ENCODE measurements at places on chromosomes 3 and 15. TPM values are rescaled to one million over a fixed set of nuclear protein-coding genes. Genes with fewer than 3 reads are reported as not detected.

ECE2 gene
- total RNA-seq = not detected

UACA gene
- 1.5 TPM for total RNA-seq

SAMD7 gene
- total RNA-seq = not detected

ETFA gene
- 119 TPM for total RNA-seq

GOLGA8T gene
- total RNA-seq = not detected

CTXN2 gene
- 0.05 TPM for total RNA-seq

MYL3 gene
- not detected for total RNA-seq

C3orf80 gene
- total RNA-seq = 0.14 TPM

CFAP91 gene
- total RNA-seq = not detected

SLC15A2 gene
- total RNA-seq = 10.8 TPM

AMIGO3 gene
- total RNA-seq = not detected

CORO2B gene
- total RNA-seq = not detected

OXTR gene
- 1.4 TPM for total RNA-seq

PRR20G gene
- not detected for total RNA-seq

SLMAP gene
- total RNA-seq = 53.4 TPM

FBN1 gene
- 1.7 TPM for total RNA-seq

ACOX2 gene
- total RNA-seq = not detected

AHSG gene
- total RNA-seq = not detected

VPS8 gene
- total RNA-seq = 56.6 TPM

GRK7 gene
- not detected for total RNA-seq

XCR1 gene
- 0.05 TPM for total RNA-seq

ITPR1 gene
- 42.6 TPM for total RNA-seq

MUSTN1 gene
- total RNA-seq = 1.4 TPM

LMAN1L gene
- total RNA-seq = 0.64 TPM

USF3 gene
- total RNA-seq = 16.8 TPM

TNFAIP8L3 gene
- 0.18 TPM for total RNA-seq

PLA2G4E gene
- total RNA-seq = not detected

IQCH gene
- total RNA-seq = 1.1 TPM

CCDC33 gene
- not detected for total RNA-seq

EOMES gene
- 4.8 TPM for total RNA-seq

APOD gene
- total RNA-seq = 0.27 TPM

FBXL22 gene
- 0.73 TPM for total RNA-seq

MME gene
- not detected for total RNA-seq

MEIS2 gene
- not detected for total RNA-seq

ATP1B3 gene
- total RNA-seq = 128 TPM

CLDN18 gene
- not detected for total RNA-seq

GPR156 gene
- not detected for total RNA-seq

ALPK3 gene
- 0.30 TPM for total RNA-seq

TRAK1 gene
- total RNA-seq = 27.6 TPM

POC1A gene
- 28.4 TPM for total RNA-seq

All from T-helper 2 cell treated with Interferon-gamma antibody and Interleukin-4, amounts not matched to agents 100 ng/mL and 5 ng/mL, for 36 hours (primary cell).